ENCODE measurements at places on chromosomes 7 and 10.

GRCh38 chr7:16668049-16668858 lies 22.3 kb downstream of the BZW2 start:
- DNase-seq, result no peak

DNA sequence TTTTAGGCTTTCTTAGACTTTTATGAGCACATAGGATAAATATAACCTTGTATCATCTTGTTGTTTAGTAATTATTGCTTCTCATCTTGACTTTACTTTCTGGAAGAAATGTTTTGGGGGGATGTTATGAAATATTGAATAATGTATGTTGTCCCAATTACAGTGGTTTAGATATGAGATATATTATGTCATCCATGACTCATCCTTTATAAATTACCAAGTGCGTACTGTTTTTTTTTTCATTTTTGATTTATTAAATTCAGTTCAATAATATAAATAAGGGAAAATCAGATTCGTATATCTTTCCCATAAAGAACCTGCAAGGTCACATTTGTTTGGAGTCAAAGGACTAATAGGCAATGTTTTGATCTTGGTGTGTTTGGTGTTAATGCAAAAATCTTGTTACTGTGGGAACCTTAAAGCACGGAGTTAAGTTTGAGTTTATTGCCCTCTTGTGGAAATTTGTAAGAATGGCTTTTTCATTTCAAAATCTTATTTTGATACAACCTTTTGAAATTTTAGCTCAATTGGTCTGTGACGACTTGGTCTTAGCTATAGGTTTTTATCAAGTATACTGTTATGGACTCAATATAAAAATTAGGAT lies 108.6 kb downstream of the SRI start:
- DNase-seq, result no peak

- no peak for DNase-seq
These were observed 256.9 kb downstream of the MDFIC start for GRCh38 chr7:115178835-115179234.

DNA sequence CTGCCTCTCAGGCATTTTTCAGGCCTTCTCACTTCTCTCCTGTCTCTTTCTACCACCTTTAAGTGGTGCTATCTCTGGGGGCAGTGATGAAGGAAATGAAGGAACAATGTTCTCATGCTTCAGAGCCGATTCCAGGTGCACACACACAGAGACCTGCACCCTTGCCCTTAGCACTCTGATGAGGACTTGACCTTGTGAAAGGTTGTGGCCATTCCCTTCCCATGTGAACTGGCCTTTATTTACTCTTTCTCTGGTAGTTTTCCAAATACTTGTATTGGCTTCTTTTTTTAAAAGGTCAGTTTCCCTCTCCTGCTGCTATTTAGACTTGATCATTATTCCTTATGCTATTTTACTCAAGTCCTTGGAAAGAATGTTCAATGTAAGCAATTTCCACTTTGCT lies 188.6 kb downstream of the MDFIC start:
- no peak for DNase-seq

- DNase-seq, result no peak
These were observed 176.3 kb upstream of the MEOX2 start for GRCh38 chr7:15862781-15863165.

DNA sequence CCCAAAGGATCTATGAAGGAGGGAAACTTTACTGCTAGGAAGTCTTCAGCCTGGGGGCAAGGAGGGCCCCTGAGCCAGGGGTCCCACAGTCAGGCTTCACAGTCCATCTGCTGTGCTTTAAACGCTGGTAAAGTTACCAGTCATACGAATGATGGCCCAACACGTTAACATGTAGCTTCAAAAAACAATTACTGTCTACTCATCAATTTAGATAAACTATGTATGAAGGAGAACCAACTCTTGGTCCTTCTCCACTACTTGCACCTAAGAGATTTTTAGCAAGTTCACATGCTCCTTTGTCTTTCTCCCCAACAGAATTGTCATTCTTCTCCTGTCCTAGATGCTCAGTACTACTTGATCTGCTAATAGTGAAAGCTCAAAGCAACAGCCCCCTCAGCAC lies 16.6 kb downstream of the JCAD start:
- no peak for DNase-seq

DNA sequence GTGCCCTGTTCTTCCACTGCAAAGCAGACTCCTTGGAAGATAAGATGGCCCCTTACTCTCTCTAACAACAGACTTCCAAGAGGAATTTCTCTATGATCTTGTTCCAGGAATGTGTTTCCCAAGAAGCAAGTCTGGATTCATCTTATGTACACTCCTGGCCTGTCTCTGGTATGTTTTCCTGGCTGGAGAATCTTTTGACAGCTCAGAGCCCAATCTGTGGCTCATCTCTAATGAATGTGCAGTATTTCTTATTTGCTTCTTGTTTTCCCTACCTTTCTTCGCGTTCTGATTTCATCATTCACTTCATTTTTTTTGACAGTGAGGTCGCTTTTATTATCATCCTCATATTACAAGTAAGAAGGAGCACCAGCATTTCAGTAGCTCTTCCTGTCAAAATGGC lies 53.0 kb upstream of the PITRM1 start:
- no peak for DNase-seq

- no peak for DNase-seq
These were observed 829 bp downstream of the CHRM2 start for GRCh38 chr7:136869001-136869961.

DNA sequence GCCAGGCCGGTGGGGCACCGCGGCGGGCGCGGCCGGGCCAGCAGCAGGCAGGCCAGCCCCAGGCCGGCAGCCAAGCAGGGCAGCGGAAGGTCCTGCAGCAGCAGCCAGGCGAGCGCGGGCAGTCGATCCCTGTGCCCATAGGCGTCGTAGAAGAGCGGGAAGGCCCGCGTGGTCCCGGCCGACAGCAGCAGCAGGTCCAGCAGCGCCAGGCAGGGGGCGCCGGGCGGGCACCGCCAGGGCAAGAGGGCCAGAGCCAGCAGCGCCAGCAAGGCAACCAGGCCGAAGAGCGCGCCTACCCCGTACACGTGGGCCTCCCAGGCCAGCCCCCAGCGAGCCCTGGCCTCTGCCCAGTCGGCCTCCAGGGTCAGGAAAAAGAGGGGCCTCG lies 8.4 kb upstream of the RBM28 start:
- no peak for DNase-seq

- DNase-seq, result no peak
These were observed 296.3 kb upstream of the SEMA3D start for GRCh38 chr7:85483177-85483576.

DNA sequence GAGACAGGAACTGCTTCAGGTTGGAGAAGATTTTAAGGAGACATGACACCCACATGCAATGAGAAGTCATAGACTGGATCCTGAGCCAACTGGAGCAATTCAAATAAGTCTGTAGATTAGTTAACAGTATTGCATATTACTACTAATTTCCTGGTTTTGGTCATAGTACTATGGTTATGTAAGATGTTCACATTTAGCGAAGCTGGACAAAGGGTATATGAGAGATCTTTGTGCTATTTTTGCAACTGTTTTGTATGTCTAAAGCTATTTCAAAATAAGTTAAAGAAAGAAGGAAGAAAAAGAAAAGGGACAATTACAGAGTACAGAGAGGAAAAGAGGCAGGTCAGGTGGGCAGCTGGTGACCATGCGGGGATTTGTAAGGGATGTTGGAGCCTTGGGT lies 116.5 kb upstream of the SVIL start:
- no peak for DNase-seq

- DNase-seq, result no peak
These were observed 604 bp downstream of the MXI1 start for GRCh38 chr10:110207805-110208613.
